Dermis blood vessel endothelial cell (primary cell): ENCODE measurements at places on chromosomes 3 and 15. TPM values are rescaled to one million over a fixed set of nuclear protein-coding genes. Genes with fewer than 3 reads are reported as not detected.

DNA sequence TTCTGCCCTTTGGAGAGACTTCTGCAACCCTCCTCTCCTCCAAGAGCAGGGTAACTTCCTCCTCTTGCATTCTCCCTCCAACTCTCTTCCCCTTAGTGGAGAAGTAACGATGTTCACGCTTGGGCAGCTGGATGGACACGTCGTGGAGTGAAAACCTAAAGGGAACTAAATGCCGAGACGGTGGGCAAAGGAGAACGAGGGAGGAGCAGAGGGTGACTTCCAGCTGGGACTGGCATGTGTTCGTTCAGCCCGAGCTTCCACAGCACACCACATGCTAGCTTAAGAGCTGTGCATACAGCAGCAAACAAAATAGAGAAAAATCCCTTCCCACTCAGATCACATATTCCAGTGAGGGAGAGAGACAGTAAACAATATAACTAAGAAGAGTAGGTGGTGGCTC is 179.8 kb downstream of the SLCO3A1 start:
- DNase-seq = no peak

DNA sequence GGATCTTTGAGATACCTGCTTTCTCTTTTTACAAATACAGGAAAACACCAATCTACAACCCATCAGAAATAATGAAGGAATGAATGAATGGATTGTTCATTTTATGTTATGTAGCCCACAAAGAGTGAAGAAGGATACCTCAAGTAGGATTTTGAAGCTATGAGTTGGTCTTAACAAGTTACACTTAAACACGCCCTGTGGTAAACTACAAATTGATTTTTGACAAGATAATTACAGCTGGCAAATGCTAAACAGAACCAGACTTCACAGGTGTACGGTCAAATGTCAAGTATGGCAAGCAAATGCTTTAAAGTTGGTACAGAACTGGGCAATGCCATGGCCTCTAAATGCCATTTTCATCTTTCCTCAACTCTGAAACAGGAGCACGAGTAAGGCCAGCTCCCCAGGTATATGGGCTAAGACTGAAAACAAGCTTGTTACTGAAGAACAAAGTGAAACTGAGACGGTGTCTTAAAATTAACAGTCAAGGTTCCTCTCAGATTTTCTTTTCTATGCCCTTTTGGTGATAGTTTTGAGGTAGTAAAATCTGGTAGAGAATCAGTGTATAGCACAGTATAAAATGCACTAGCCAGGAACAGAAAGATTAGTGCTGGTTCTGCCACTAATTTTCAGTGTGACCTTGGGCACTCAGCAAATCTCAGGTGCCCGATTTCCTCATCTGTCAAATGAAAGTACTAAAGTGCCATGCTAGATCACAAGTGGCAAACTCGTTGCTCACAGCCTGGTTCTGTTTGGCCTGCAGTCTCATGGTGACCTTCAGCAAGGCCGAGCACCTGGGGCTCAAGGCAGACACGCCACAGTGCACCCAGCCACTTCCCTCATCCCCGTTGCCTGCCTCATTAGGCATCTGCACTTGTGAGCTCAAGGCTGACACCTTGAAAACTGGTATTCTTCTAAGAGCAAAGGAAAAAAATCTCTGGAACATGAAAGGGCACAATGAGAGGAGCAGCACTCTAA is 9.5 kb downstream of the RUVBL1 start:
- DNase-seq = no peak

The TMEM45A gene
- 9.0 and 16.1 TPM in 2 replicates for total RNA-seq

DNA sequence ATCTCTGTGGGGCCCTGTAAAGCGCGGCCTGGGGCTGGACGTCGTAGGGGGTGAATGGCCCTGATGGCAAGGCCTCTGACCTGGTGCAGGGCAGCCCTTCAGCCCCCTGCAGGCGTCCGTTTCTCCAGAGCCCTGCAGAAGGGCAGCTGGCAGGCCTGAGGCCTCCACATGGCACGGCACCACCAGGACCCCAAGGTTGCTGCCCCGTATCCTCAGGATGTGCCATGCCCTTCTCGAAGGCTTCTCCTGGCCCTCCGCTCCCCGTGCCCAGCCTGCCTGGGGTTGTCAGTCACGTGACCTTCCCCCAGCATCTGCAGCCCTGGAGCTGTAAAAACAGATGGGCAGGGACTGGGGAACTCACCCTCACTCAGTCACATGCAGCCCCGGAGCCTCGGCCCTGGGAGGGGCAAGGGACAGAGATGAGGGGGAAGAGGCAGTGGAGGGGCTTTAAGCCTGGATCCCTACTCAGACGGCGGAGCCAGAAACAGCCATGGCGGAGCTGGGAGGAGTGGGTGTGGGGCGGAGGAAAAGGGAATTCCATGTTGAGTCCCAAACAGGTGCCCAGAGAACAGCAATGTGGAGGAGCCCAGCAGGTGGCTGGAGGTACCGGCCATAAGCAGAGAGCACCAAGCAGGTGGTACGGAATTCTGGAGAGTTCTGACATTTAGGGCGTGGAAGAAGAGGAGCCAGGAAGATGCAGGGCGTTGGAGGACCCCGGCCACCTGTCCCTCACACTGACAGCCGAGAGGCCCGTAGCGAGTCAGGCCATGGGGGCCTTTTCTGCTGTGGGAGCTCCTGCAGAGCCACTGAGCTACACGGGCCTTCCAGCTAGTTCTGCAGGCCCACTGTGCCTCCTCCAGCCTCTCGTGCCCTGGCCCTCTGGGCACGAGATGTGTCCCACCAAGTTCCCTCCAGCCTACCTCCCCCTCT is 193.1 kb downstream of the XXYLT1 start:
- no peak for DNase-seq

The GOLGA8H gene
- 1.0 and 1.2 TPM in 2 replicates for total RNA-seq

DNA sequence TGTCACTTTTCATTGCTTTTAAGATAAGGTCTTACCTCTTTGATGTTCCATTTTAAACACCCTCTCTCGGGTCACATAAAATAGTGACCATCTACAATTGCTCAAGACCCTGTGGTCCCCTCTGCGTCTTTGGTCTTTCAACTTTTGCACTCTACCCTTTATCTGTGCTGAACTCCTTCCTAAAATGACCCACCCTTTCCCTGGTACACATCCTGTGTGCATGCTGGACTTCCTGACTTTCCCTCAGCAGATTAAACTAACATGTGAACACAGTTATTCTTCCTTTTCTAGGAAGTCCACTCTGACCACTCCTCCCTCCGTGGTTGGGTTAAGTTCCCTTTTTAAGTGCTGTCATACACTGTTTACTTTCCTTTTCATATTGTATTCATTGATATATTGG is 414.2 kb downstream of the GABRB3 start:
- DNase-seq = no peak

- DNase-seq = no peak
Observed at GRCh38 chr3:100932491-100932890, 60.7 kb downstream of the ABI3BP start.

The PLSCR2 gene
- 0.33 and 0.34 TPM in 2 replicates for total RNA-seq

GRCh38 chr3:128337305-128337704 is 129.4 kb downstream of the DNAJB8 start:
- DNase-seq = no peak

The PRR20G gene
- total RNA-seq = not detected in 2 replicates

GRCh38 chr3:129429080-129429451 is 630 bp upstream of the EFCAB12 start:
- peak; percentile 43 for DNase-seq

DNA sequence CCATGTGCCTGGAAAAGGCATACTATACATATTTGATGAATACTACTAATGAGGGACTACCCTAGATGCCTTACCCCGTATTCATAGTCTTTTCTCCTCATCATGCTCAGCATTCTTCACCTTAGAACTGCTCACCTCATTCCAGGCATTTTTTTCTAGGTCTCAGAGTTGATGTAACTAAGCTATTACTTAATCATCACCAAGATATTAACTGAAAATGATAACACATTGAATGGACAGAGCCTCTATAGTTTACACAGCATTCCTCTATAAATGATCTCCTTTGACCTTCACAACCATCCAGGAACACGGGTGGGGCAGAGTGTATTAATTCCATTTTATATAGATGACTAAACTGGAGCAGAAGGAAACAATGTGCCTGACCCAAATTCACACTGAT is 174.1 kb upstream of the DPH6 start:
- no peak for DNase-seq

DNA sequence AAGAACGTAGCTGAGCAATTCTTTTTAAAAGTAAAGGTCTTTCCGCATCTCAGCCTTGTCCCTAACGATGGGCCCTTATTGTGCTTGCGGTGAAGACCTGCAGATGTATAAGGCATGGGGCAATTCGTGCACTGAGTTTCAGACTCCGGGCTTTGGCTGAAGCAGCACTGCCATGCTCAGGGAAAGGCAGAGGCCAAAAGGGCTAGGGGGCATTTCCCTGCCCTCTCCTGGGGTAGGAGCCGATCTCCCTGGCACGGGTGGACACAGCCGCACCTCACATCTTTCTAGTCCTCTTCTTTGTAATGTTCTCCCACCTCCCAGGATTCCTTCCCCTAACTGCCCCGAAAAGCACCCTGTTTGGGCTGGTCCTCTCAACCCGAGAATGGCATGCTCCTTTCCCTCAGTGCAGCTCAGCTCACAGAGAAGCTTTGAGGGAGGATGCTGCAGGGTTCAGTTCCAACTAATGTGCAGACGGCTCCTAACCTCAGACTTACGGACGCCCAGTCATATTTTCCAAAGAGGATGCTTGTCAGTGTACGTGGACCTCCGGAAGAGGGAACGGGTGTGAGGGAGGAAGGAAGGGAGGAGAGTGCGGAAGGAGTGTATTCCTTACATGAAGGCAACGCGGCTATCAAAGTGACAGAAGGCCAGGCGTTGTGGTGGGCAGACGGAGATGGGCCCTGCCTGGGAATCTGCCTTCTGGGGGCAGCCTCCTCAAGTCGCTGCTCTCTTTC is 61.2 kb downstream of the SYNM start:
- DNase-seq = peak; percentile 57

- DNase-seq = no peak
Observed at GRCh38 chr3:185144784-185145183, 8.1 kb downstream of the C3orf70 start.

The CASR gene
- not detected in 2 replicates for total RNA-seq

The STAB1 gene
- 462 and 464 TPM in 2 replicates for total RNA-seq

- DNase-seq = no peak
Observed at GRCh38 chr3:19931767-19932188, 2.2 kb downstream of the EFHB start.

The STRC gene
- total RNA-seq = 0.33 TPM in 1 of 2 replicates, not detected in the other

The GOLGA6L7 gene
- total RNA-seq = not detected in 2 replicates

- no peak for DNase-seq
Observed at GRCh38 chr3:38000965-38001455, 10.4 kb downstream of the VILL start.
